Midbrain (tissue), 1 donor: ENCODE measurements at places on chromosomes 3 and 15.

GRCh38 chr3:114370537-114371174 lies 76.8 kb downstream of the TIGIT start:
- DNase-seq, result no peak

DNA sequence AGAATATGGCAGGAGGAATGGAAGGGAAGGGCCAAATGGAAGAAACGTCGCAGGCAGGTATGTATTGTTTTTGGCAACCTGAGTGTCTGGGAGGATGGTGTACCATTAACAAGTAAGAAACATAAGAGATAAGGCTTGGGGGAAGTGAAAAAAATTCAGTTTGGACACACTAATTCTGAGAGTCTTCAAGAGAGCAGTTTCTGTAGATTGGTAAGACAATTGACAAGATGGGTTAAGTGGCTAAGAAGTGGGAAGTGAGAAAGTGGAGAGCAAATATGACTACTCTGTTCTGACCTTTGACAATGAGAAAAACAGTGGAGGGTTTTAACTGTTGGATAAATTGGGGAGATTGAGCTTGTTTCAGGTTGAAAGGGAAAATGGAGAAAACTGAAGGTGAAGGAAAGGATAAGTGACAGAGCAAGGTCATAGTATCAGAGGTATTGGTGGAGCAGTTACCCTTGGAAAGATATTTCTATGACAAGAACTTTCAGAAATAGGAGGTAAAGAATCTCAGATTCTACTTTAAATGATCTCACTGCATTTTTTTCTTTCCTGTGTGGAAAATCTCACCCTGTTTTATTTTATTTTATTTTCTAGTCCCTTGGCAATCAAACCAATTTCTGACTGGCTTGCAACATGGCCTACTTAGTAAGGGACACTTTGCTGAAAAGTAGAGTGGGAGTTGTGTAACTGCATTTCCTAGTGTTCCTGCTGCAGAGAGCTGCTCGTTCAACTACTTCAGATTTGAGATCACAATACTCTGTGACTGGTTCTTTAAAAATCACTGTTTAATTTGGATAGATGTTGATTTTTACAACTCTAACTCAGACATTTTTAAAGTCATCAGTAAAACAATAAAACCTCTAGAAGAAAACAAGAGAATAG lies 23.1 kb upstream of the GABPB1 start:
- DNase-seq, result no peak

DNA sequence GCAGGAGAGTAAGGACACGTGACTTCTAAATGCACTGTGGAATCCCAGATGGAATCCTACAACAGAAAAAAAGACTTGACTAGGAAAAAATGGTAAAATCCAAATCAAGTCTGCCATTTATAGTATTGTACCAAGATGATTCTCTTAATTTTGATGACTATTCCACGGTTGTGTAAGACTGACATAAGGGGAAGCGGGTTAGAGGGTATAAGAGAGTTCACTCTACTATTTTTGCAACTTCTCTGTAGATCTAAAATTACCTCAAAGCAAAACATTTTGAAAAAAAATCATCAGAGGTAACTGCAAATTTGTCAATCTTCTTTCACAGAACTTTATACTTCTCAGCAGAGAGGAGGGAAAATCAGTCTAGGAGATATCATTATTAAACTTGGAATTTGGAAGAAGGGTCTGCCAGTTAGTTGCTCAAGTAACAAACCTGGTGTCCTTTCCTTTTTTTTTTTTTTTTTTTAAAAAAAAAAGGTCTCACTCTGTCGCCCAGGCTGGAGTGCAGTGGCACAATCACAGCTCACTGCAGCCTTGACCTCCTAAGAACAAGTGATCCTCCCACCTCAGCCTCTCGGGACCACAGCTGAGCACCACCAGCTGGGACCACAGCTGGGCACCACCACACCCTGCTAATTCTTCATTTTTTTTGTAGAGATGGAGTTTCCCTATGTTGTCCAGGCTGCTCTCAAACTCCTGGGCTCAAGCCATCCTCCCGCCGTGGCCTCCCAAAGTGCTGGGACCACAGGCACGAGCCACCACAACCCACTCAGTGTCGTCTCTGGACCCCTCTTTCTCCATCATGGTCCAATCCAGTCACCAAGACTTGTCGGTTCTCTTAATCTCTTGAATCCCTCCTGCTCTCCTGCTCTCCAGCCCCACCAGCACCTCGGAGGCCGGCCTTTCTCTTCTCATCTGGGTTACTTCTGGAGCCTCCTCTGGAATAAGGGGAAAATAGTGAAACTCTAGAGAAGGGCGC lies 14.9 kb upstream of the HES1 start:
- DNase-seq, result no peak

GRCh38 chr3:39164414-39164813 lies 11.0 kb upstream of the CSRNP1 start:
- DNase-seq, result no peak

GRCh38 chr3:46314517-46314916 lies 39.4 kb upstream of the CCR2 start:
- no peak for DNase-seq

DNA sequence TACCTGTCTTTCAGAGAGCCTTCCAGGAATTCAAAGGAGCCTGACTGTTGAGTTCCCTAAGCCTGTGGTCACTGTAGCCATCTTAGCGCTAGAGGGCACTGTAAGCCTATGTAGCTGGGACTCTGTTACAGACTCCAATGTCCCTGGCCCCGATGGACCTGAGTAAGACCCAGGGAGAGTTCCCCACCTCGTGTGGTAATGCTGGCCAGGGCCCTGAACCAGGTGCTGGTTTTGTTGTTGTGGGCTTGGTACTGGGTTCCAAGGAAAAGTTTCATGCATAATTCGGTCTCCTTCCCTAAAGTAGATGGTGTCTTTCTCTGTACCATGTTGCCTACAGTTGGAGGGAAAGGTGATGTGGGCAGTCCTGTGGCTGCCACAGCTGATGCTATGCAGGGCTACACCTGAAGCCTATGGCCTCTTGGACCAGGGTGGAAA lies 32.4 kb downstream of the CDAN1 start:
- DNase-seq, result peak; percentile 70

- DNase-seq, result no peak
Observed at GRCh38 chr3:120311863-120312794, 27.1 kb upstream of the GPR156 start.

- peak; percentile 30 for DNase-seq
Observed at GRCh38 chr3:172698631-172699030, 12.2 kb downstream of the NCEH1 start.

DNA sequence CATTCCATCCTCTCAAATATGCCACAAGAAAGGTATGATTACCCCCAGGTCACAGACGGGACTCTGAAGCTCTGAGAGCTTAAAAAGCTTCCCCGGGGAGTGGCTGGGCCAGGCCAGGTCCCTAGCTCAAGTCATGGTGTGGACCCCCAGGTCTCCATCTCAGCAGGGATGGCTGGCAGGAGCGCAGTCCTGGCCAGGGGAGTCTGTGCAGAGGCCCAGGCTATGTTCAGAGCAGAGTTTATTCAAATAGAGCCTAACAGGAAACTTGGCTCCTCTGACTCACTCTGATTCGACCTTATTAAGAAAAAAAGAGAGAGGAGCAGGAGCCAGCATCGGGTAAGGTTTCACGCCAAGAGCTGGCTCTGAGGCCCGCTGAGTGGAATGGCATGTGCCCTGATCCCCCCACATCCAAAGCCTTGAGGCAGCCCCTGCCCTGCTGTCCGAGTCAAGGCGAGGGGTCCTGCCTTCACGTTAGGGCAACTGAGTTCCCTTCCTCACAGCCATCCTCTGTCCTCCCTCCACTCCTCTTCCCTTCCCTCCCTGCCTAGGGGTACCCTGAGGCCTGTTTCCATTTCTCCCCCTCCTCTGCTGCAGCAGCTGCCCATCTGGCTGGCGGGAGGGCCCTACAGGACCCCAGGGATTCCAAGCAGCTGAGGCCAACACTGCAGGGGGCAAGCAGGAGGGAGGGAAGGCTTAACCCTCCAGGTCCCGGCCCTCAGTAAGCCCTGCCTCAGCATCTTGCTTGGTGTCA lies 1.9 kb upstream of the LOXL1 start:
- peak; percentile 30 for DNase-seq

- no peak for DNase-seq
Observed at GRCh38 chr15:40852529-40852928, 8.7 kb downstream of the SPINT1 start.

GRCh38 chr3:62771331-62772072 lies 103.7 kb downstream of the CADPS start:
- DNase-seq, result no peak

DNA sequence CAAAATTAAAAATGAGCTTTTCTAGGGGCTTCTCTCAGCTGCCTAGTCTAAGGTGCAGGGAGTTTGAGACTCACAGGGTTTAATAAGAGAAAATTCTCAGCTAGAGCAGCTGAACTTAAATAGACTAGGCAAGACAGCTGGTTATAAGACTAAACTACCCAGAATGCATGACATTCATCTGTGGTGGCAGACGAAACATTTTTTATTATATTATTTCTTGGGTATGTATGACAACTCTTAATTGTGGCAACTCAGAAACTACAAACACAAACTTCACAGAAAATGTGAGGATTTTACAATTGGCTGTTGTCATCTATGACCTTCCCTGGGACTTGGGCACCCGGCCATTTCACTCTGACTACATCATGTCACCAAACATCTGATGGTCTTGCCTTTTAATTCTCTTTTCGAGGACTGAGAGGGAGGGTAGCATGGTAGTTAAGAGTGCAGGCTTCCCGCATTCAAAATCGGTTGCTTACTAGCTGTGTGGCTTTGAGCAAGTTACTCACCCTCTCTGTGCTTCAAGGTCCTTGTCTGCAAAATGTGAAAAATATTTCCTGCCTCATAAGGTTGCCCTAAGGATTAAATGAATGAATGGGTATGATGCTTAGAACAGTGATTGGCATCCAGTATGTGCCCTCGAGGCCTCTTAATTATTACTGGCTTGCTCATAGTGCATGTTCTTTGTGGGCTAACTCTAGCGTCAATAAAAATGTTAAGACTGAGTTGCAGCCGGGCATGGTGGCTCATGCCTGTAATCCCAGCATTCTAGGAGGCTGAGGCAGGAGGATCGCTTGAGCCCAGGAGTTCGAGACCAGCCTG lies 984 bp downstream of the CCR5 start:
- DNase-seq, result no peak

- peak; percentile 71 for DNase-seq
Observed at GRCh38 chr3:160003520-160004128, 15.0 kb downstream of the IL12A start.
